ENCODE measurements at places on chromosomes 1 and 21. TPM values are rescaled to one million over a fixed set of nuclear protein-coding genes. Genes with fewer than 3 reads are reported as not detected.
A peak's percentile ranks its signal among the peaks of the same experiment; 100 is the strongest.

PLA2G2F gene
- total RNA-seq = not detected

SLFNL1 gene
- total RNA-seq = 0.30 TPM

IQGAP3 gene
- total RNA-seq = 0.10 TPM

DDAH1 gene
- 0.15 TPM for total RNA-seq

GRCh38 chr21:29958551-29958950, 18.8 kb upstream of the GRIK1 start:
- H3K4me3 ChIP-seq = no peak overlapping the region
- H3K27me3 ChIP-seq = no peaks in the 10 kb centered on the region
- H3K36me3 ChIP-seq = no peaks in the 10 kb centered on the region
- H3K4me1 ChIP-seq = no peaks in the 10 kb centered on the region
- H3K27ac ChIP-seq = no peak overlapping the region

DNA sequence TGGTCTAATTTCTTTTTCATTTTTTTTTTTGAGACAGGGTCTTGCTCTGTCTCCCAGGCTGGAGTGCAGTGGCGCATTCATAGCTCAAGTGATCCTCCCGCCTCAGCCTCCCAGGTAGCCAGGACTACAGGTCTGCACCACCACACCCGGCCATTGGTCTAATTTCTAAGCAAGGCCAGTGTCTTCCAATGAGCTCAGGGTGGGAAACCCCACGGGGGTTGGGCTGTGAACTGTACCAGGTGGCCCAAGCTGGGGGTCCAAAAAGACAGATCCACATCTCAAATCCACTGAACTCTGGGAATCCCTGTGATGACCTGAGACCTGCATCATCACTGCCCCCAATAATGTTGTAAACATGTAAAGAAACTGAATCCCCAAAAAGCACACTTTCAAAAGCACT, 79.5 kb downstream of the BCAR3 start:
- H3K27me3 ChIP-seq = no peaks in the 10 kb centered on the region
- no peaks in the 10 kb centered on the region for H3K36me3 ChIP-seq
- no peak overlapping the region for H3K4me3 ChIP-seq
- no peak overlapping the region for H3K27ac ChIP-seq
- H3K4me1 ChIP-seq = no peaks in the 10 kb centered on the region
- DNase-seq = no peak

GRCh38 chr1:51517361-51518032, 1.6 kb downstream of the EPS15 start:
- peaks cover 74% of the 10 kb centered on the region for H3K4me1 ChIP-seq
- H3K36me3 ChIP-seq = no peaks in the 10 kb centered on the region
- H3K27ac ChIP-seq = peak overlapping the region; percentile 83
- no peaks in the 10 kb centered on the region for H3K27me3 ChIP-seq
- peak overlapping the region; percentile 95 for H3K4me3 ChIP-seq

DNA sequence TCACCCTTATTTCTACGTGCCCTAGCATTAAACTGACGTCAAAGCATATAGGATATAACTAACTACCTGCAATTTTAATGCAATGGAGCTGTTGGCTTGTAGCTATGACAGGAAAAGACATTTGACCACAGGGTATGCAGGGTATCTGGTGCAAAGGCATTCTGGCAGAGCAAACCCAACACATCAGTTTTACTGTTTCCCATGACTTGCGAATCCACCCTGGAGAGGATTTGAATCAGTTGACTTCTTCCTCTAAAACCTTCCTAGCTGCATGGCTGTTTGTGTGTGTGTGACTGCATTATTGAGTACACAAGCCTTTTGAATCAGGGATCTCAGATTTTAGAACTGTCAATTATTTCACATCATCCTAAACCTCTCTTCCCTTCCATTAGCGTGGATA, 41.7 kb upstream of the SYT14 start:
- no peak overlapping the region for H3K27ac ChIP-seq
- H3K36me3 ChIP-seq = no peaks in the 10 kb centered on the region
- no peak overlapping the region for H3K4me3 ChIP-seq

DNA sequence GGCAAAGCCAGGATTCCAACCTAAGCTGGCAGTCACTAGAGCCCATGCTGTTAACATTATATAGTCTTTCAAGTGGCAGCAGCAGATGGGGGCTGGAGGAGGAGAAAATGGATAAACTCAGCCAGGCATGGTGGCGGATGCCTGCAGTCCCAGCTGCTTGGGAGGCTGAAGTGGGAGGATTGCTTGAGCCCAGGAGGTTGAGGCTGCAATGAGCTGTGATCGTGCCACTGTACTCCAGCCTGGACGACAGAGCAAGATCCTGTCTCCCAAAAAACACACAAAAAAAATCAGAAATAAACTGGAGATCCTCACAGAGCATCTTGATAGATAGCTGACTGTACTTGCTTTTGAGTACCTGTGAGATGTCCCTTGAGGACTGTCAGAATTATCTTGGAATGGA, 13.4 kb upstream of the WDR26 start:
- no peaks in the 10 kb centered on the region for H3K27me3 ChIP-seq
- H3K4me3 ChIP-seq = no peak overlapping the region
- H3K27ac ChIP-seq = no peak overlapping the region
- no peaks in the 10 kb centered on the region for H3K36me3 ChIP-seq

DNA sequence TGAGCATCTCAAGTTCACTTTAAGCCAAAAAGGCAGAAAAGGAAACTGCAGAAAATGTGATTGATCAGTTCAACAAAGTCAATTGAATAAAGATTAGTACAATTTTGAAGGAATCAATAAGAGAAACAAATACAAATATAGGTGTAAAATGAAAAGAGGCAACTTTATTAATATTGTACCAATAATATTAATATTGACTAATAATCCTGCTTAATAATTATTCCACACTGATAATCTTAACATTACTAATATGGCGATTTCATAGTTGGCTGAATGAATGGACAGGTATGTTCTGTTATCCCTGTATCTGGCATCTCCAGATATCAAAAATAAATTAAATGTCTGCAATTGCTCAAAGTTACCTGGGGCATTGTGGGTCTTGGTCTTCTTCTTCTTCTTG, 61.8 kb downstream of the PRKAB2 start:
- no peak overlapping the region for H3K27ac ChIP-seq
- DNase-seq = no peak
- no peak overlapping the region for H3K4me3 ChIP-seq
- H3K4me1 ChIP-seq = no peaks in the 10 kb centered on the region

- no peak for DNase-seq
- H3K4me1 ChIP-seq = no peaks in the 10 kb centered on the region
- H3K27ac ChIP-seq = no peak overlapping the region
- H3K4me3 ChIP-seq = no peak overlapping the region
- H3K36me3 ChIP-seq = no peaks in the 10 kb centered on the region
- H3K27me3 ChIP-seq = peaks cover 3% of the 10 kb centered on the region
Observed at GRCh38 chr1:228784181-228784580, 48.9 kb downstream of the RHOU start.

DNA sequence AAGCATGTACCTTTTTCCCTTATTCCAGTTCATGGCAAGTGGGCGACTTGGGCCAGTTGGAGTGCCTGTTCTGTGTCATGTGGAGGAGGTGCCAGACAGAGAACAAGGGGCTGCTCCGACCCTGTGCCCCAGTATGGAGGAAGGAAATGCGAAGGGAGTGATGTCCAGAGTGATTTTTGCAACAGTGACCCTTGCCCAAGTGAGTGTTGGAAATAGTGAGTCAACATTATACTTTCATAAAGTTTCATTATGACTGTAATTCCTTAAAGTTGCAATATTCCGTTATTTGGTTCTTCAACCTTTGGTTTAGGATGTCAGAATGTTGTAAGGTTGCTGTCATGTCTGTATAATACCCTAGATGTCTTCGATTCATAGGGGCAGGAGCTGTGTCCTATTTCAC, 230.5 kb downstream of the TPR start:
- no peaks in the 10 kb centered on the region for H3K36me3 ChIP-seq
- H3K27me3 ChIP-seq = no peaks in the 10 kb centered on the region
- no peak overlapping the region for H3K4me3 ChIP-seq
- no peak overlapping the region for H3K27ac ChIP-seq
- no peak for DNase-seq

DNA sequence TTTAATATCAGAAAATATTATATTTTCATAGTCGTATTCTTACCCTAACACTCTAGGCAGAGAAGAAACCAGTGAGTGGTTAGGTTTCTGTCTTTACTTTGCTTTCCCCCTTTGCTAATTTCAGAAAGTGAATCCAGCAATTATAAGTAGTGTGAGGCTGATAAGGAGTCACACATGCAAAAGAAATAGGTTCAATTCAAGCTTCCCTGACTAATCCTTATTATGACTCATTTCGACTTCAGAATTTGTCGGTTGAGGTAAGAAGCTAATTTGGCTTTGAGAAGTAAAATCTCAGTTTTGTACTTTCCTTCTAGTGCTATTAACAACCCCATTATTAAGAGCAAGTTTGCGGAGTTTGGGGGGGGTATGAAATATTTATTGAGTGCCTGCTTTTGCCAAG, 22.4 kb downstream of the ESRRG start:
- H3K36me3 ChIP-seq = no peaks in the 10 kb centered on the region
- H3K4me1 ChIP-seq = no peaks in the 10 kb centered on the region
- H3K27me3 ChIP-seq = no peaks in the 10 kb centered on the region
- no peak overlapping the region for H3K27ac ChIP-seq

Data from CD4-positive, CD25-positive, alpha-beta regulatory T cell (primary cell).